NCI-H146 (cell line): ENCODE measurements at places on chromosomes 11 and 22.

DNA sequence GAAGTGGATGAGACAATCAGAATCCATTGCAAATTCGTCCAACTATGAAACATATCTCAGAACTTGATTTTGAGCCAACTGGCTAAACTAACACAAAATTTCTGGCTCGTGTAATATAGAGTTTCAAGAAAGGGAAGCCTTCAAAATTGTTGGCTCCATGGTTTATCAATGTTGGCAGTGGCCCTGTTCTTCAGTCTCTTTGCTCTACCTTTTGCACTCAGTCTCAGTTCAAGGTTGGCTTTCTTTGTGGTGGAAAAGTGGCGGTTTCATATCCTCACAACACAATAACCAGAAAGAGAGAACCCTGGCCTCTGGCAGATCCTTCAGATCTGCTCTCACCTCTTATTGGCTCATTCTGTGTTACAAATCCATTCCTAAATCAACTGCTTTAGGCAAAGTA, 473.8 kb upstream of the API5 start:
- DNase-seq: no peak

DNA sequence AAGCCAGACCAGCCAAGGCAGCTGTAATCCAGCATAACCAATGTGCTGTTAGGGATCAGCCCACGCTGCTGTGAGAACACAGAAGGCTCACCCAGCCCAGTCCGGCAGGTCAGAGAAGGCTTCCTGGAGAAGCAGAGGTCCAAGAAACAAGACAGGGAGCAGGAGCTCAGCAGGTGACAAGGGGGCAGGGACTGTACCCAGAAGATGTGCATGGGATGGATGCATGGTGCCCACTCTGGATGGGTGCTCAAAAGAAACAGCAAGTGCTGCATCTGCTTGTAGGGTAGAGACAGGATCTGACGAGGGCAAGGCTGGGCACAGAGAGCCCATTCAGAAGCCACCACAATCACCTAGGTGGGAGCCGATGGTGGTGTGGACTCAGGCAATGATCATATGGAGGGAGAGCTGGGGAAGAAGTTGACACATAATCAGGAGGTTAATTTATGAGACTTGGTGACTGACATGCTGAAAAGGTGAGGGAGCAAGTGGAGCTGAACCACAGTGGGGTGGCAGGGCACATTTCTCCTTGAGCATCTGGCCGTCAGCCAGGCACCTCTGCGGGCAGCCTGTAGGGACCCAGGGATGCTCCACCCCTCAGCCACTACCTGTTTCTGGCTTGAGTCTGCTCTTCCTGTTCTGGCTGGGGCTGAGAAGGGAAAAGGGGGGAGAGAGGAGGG, 102.3 kb upstream of the DRD2 start:
- DNase-seq: peak; percentile 86

DNA sequence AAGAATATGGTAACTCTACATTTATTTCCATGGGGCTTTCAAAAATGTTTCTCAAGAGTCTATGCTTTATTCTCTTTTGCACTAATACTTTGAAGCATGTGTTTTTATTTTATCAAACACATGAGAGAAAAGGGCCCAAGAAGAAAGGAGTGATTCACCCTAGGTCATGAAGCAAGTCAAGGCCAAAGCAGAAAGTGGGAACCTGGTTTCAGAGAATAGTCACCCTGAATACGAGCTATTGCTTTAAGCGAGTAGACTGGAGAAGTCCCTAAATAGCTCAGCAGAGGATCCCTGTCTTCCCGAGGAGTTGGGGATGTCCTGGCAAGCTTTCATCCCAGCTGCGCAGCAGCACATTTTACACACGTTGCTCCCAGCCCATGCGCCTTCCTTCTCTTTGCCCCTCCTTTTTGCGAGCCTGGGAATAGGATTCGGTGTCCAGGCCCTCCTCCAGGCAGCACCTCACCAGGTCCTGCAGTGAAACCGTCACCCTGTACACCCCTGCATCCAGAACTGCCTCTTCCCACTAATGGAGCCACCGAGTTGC, 19.1 kb downstream of the MPEG1 start:
- no peak for DNase-seq

GRCh38 chr22:40345815-40346184, 500 bp upstream of the ADSL start:
- peak; percentile 61 for DNase-seq

GRCh38 chr11:121886996-121887395, 229.0 kb downstream of the BLID start:
- DNase-seq: no peak

DNA sequence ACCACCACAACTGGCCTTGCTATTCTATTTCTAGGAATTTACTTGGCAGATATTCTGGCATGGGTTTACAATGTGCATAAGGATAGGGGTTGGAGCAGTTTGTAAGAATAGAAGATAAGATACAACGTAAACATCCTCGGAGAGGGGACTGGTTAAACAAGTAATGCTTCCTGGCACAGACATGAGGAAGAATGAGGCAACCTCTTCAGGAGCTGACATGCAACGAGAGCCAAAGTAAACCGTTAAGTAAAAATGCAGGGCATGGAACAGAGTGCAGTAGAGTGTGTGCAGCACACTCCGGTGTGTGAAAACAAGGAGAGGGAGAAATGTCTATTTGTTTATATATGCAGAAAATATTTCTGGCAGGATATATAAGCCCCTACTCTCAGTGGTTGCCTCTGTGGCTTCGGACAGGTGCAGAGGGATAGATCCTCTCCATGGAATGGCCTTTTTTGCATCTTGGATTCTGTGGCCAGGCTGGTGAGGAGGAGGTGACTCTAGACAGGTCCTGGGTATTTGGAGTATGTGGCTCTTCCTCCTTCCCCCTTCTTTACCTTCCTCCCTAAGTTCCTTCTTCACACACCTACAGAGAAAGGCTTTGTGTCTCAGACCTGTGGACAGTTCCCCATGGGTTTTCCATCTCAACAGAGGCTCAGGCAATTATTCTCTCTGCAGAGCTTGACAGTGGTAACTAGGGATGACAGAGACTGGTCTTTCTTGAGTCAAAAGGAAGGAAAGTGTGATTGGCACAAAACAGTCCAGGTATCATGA, 2.5 kb downstream of the RAB36 start:
- DNase-seq: no peak

- no peak for DNase-seq
Measured at GRCh38 chr11:44804449-44805437, 78.0 kb downstream of the TSPAN18 start.

DNA sequence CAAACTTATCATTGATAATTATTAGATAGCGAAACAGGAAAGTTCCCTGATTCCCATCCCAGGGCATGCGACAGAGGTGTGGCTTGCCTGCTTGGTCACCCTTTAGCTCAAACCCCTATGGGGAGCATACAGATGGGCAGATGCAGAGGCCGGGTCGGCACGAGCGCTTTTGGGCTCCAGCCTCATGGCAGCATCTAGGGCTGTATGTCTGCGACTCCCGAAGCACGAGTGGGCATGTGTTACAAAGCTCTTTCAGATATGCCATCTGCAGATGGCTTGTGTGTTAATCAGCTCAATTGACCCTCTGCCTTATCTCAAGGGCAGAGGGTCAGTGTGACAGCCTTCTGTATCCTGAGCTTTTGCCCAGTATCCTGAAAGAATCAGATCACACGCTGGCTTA, 2069.3 kb upstream of the RAG2 start:
- no peak for DNase-seq

DNA sequence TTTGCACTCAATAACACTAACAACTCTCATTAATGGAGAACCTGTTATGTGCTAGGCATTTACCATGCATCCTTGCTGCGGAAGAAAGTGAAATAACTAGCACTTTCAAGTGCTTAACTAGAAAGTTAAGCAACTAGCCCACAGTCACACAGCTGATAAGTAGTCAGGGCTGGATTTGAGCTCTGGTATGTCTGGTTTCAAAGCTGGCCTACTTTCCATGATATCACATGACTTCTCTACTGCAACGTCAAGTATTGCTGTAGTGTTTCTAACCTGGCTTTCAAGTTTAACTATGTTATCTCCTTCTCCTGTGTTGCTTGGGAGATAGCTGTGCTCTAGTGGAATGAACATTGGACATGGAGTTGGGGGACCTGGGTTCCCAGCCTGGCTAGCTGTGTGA, 12.1 kb downstream of the SLC15A3 start:
- no peak for DNase-seq

DNA sequence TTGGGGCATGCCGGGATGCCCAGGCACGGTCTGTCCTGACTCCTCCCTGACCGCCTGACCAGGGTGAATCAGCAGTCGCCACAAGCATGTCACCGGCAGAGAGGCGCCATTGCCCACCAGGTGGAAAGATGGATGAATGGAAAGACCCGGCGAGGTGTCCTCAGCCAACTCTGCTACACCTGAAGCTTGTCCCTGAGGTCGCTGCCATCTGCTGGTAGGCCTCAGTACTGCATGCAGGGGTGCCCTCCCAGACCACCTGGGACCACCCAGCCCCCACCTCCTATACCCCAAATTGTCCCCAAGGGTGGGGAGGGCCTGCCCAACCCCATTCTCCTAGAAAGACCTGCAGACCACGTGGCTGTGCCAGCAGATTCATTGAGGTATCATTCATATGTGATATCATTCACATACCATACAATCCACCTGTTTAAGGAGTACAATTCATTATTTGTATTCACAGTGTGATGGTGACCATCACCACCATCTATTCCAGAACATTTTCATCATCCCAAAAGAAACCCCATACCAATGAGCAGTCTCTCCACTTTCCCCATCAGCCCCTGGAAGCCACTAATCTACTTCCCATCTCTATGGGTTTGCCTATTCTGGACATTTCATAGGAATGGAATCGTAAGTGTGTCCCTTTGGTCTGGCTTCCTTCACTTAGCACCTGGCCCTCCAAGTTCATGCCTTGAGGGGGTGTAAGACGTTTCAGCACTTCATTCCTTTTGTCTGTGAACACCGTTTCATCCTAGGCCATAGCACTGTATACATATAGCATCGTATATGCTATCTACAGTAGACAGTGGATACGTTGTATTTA, 17.5 kb downstream of the FGF3 start:
- peak; percentile 46 for DNase-seq

- DNase-seq: no peak
Measured at GRCh38 chr22:23008896-23009295, 61.4 kb upstream of the GNAZ start.

GRCh38 chr11:106286881-106287504, 209.5 kb downstream of the AASDHPPT start:
- DNase-seq: no peak

- no peak for DNase-seq
Measured at GRCh38 chr11:70364178-70364577, 34.2 kb upstream of the CTTN start.

DNA sequence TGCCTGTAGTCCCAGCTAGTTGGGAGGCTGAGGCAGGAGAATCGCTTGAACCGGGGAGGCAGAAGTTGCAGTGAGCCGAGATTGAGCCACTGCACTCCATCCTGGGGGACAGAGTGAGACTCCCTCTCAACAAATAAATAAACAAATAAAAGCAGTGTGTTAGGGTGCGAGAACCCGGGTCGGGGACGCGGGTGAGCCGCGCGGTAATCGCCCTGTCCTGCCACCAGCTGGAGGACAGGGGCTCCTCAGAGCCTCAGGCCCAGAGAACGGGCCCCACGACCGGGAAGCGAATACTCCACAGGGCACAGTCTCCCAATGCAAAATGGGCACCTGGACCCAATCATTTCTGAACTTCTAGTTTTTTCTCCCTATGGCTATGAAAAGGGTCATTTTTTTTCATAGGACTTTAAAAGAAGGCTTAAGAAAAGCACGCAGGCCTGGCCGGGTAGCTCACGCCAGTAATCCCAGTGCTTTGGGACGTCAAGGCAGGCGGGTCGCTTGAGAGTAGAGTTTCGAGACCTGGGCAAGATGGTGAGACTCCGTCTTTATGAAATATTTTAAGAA, 744 bp upstream of the MCM5 start:
- peak; percentile 20 for DNase-seq

DNA sequence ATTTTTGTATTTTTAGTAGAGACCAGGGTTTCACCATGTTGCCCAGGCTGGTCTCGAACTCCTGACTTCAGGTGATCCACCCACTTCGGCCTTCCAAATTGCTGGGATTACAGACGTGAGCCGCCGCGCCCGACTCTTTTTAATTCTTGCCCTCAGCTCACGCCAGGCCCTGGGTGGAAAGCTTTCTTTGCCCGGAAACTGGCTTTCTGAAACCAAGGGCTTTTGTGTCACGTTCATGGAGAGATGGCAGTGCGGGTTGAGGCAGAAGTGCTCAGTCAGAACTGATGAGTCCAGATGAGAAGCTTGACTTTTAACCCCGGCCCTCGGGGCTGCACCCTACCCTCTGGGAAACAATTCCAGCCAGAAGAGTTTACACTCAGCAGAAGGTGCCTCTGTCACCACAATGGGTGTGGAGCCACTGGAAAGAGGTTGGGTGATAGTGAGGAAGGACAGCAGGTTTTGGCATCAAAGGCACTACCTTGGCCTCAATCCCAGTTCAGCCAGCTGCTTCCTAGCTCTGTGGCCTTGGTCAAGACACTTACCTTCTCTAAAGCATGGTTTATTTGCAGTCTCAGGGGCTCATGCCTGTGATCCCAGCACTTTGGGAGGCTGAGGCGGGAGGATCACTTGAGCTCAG, 890 bp upstream of the ARFGAP3 start:
- DNase-seq: no peak

DNA sequence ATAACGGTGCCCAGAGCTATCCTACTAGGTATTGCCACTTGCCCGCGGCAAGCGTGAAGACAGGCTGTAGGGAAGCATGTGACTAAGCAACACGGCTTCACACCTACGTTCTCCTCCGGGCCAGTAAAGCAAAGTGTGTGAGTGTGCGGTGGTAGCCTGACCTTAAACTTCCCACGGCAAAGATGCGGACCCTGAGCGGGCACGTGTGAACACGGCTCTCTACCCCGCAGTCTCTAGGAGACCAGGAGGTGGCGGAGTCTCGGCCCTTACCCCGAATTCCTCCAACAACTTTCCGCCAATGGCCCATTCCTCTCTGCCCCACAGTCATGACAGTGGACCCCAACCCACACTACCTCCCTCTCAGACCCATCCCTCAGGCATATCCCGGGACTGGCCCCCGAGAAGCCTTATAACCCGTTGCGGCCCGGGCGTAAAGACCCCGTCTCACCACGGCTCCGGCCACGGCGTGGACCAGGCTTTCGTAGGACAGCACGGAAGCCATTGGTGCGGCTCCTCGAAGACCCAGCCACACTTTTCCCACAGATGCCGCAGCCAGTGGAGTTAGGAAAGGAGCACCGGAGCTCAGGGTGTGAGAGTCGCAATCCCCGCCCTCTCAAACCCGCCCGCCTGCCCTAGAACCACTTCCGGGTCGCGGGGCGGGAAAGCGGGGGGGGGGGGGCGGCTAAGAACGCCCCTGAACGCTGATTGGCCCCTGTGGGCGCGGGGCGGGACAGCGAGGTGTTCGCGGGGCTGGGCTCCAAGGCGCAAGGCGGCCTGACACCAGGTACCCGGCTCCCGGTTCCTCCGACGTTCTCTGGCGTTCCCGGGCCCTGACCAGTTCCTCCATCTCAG, at the start of gene SLC25A17:
SLC25A17 (minus strand) TSS at position 600 of the 852 bp plus-strand sequence; CDS start at position 502, 98 bp downstream.
- peak; percentile 84 for DNase-seq
